Sigmoid colon (tissue), 7 donors: ENCODE measurements at places on chromosomes 16 and 17. TPM values are rescaled to one million over a fixed set of nuclear protein-coding genes. Genes with fewer than 3 reads are reported as not detected.

GRCh38 chr17:18932360-18933055 is 19.5 kb upstream of the SLC5A10 start:
- H3K27me3 ChIP-seq, result no peaks in the 10 kb centered on the region
- no peak overlapping the region for H3K4me3 ChIP-seq
- no peak for DNase-seq
- H3K36me3 ChIP-seq, result peaks cover 11% of the 10 kb centered on the region
- no peaks in the 10 kb centered on the region for H3K4me1 ChIP-seq
- no peak overlapping the region for H3K27ac ChIP-seq

- H3K27ac ChIP-seq, result peak overlapping the region; percentile 91
- no peaks in the 10 kb centered on the region for H3K27me3 ChIP-seq
- peak overlapping the region; percentile 69 for H3K4me3 ChIP-seq
- no peaks in the 10 kb centered on the region for H3K4me1 ChIP-seq
- no peaks in the 10 kb centered on the region for H3K36me3 ChIP-seq
Observed at GRCh38 chr17:37490022-37490587, 414 bp downstream of the DUSP14 start.

DNA sequence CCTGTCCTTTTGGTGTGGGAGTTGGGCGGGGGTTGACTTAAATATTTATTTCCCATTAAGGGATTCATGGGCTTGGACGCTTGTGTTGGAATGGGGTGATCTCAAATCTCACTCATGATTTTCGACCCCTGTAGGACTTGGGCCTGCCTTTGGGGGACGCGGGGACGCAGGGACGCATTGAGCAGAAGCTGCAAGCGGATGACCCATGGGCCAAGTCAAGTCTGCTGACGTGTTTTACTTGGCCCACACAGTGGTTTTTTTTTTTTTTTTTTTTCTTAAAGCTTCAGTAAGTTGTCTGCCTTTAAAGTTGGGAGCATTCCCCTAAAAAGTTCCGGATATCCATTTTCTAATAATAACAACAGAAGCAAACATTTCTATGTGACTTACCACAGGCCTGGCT is 28.9 kb downstream of the CMIP start:
- H3K4me3 ChIP-seq, result no peak overlapping the region
- H3K27me3 ChIP-seq, result no peaks in the 10 kb centered on the region
- no peaks in the 10 kb centered on the region for H3K36me3 ChIP-seq
- DNase-seq, result no peak
- no peaks in the 10 kb centered on the region for H3K4me1 ChIP-seq

Gene NPIPB8
- total RNA-seq, result 1.8 TPM

DNA sequence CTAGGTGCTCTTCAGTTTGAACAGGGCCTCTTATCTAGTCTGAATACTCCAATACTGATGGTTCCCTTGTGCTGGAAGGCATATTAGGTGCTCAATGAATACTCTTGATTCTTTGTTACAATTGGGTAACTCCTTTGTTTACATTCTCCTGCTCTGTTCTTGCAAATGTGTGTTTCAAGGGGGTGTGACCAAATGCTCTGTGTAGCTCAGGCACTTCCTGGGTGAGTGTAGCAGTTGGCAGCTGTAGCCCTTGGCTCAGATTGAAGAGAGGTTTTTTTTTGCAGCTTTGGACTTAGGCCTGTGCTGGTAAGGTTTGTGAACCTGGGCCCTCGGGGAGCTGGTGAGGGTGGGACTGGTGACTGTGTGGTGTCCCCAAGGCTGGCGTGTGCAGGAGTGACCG is 20.2 kb downstream of the TBCD start:
- H3K27me3 ChIP-seq, result no peaks in the 10 kb centered on the region
- peaks cover 19% of the 10 kb centered on the region for H3K36me3 ChIP-seq
- H3K4me3 ChIP-seq, result no peak overlapping the region
- no peak for DNase-seq

Gene LGALS9B
- total RNA-seq, result not detected

Gene SMTNL2
- total RNA-seq, result 1.8 TPM

GRCh38 chr17:5511401-5512225 is 25.2 kb downstream of the MIS12 start:
- peak; percentile 70 for DNase-seq
- H3K27me3 ChIP-seq, result no peaks in the 10 kb centered on the region
- H3K4me3 ChIP-seq, result peak overlapping the region; percentile 28

GRCh38 chr16:25177831-25178688 is 38.7 kb upstream of the AQP8 start:
- H3K36me3 ChIP-seq, result no peaks in the 10 kb centered on the region
- no peaks in the 10 kb centered on the region for H3K4me1 ChIP-seq
- no peak overlapping the region for H3K4me3 ChIP-seq
- DNase-seq, result no peak
- H3K27ac ChIP-seq, result no peak overlapping the region

DNA sequence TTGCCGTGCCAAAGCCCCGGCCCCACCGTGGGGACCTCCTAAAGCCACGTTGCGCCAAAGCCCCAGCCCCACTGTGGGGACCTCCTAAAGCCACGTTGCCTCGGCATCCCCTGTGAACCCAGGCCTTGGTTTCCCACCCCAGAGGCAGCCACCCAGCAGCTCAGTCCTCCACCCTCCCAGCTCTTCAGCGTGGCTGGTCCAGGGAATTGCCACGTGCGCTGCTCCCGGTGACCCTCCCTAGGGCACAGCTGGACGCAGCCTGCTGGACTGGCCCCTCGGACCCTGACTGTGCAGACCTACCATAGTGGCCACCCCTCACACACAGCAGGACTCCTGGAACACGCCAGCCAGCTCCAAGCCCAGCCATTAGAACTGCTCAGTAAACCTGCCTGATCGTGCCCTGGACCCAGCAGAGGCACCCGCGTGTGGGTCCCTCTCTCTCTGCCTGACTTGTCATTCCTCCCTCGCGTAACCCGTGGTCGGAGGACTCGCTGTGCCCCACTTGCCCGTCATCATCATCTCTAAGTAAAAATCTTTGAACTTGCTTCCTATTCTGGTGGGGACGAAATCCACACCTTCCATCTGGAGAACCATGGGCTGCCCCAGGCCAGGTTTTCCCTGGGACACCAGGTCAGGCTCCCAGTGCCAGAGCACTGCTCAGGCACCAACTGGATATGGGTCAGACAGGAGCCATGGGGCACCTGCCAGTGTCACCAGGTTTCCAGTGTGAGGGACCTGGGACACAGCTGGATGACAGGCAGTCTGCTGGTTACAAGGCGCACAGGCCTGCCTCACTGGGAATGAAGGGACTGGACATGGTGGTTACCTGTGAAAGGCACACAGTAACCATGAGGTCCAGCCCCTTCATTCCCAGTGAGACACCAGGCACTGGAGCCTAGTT is 5.6 kb downstream of the CIAO3 start:
- H3K36me3 ChIP-seq, result peaks cover 76% of the 10 kb centered on the region
- H3K4me1 ChIP-seq, result peaks cover 10% of the 10 kb centered on the region
- H3K27me3 ChIP-seq, result no peaks in the 10 kb centered on the region
- no peak for DNase-seq
- no peak overlapping the region for H3K27ac ChIP-seq

- no peak for DNase-seq
- no peaks in the 10 kb centered on the region for H3K36me3 ChIP-seq
- no peaks in the 10 kb centered on the region for H3K4me1 ChIP-seq
- no peak overlapping the region for H3K27ac ChIP-seq
- H3K4me3 ChIP-seq, result no peak overlapping the region
Observed at GRCh38 chr17:17613708-17614114, 22.2 kb upstream of the PEMT start.

Gene SCNN1G
- total RNA-seq, result under 0.01 TPM

DNA sequence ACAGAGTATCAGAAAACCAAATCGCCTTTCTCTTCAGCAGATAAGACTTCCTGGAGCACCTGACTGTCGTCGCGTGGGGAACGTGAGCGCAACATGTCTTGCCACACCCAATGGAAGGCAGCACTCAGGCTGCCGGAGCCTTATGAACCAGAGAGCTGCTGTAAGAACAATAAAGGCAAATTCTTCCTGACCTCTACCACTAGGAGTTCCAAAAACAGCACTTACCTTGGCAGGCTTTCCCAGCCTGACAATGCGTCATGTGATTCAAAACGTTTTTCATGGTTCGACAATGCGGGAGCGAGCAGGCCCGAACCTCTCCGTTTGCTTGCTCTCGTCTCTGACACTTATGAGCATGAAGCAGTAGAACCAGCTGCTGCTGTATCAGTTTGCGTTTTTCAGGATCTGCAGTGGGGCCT is 75.8 kb upstream of the TRAP1 start:
- no peak overlapping the region for H3K4me3 ChIP-seq
- peak overlapping the region; percentile 22 for H3K27ac ChIP-seq

DNA sequence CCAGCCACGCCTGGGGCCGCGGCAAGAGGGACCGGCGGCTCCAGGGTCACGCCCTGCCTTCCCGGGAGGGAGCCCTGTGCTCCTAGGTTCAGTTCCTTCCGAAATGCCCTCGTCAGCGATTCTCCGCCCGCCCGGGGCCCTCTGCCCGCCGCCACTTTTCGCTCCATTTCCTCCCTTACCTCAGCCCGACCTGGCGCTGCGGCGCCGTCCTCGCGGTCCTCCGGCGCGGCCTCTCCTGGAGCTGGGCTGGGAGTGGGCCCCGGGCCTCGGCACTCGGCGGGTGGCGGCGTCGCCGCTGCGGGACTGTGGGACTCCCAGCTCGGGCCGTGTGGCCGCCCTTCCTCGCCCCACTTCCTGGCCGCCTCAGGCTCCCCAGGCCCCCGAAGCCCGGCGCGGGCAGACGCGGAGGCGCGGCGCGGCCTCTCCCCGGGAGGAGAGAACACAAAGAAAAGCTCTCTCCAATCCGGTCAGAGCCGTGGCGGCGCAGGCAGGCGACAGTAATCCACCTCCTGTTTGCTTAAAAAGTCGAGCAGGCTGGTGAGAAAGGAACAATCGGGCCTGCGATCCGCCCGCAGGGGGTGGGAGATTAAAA is 1.6 kb downstream of the BAHCC1 start:
- H3K4me3 ChIP-seq, result peak overlapping the region; percentile 84
- peak overlapping the region; percentile 99 for H3K27ac ChIP-seq
- H3K27me3 ChIP-seq, result no peaks in the 10 kb centered on the region
- DNase-seq, result no peak
- peaks cover 55% of the 10 kb centered on the region for H3K4me1 ChIP-seq
- H3K36me3 ChIP-seq, result no peaks in the 10 kb centered on the region

GRCh38 chr17:34164837-34165236 is 90.2 kb upstream of the CCL2 start:
- H3K27me3 ChIP-seq, result no peaks in the 10 kb centered on the region
- H3K27ac ChIP-seq, result no peak overlapping the region
- H3K36me3 ChIP-seq, result no peaks in the 10 kb centered on the region
- H3K4me3 ChIP-seq, result no peak overlapping the region
- no peaks in the 10 kb centered on the region for H3K4me1 ChIP-seq

Gene AOC3
- 227 TPM for total RNA-seq

DNA sequence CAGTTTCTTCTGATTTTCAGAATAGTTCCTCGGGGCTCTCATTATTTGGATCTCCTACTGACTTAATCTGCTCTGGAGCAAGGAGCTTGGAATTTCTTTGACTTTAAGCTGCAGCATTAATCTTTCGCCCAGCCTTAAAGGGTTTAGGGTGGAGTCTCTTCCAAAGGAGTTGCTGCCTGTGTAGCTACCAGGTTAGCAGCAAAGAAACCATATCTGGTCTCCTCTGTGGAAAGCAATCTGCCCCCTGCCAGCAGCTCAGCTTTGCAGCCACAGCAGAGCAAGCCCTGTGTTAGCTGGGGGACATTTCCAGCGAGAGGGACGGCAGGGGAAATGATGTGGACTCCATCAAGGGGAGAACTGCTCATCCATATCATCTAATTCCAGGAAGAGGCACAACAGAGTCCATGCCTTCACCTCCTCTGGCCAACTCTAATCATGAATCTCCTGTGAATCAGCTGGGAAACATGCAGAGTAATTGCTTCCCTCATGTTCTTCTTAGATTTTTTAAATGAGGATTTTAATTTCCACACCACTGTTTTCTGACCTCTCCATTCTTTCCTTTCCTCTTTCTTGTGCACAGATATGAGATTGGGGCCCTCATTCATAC is 827.6 kb upstream of the CA10 start:
- no peaks in the 10 kb centered on the region for H3K4me1 ChIP-seq
- H3K4me3 ChIP-seq, result no peak overlapping the region
- no peaks in the 10 kb centered on the region for H3K27me3 ChIP-seq
- H3K36me3 ChIP-seq, result no peaks in the 10 kb centered on the region

DNA sequence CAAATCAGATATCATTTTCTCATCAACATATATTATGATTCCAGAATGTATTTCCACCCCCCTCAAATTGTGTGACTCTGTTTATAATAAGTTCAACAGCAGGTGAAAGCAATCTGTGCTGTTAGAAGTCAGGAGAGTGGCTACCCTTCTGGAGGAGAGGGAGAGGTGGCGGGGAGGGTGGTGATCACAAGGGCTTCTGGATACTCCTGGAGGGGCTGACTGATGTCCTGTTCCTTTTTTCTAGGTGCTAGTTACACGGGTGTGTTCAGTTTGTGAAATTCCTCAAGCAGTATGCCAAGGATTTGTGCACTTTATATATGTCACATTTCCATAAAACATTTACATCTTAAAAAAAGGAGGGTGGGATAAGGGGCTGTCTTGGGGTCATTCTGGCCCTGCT is 119.1 kb downstream of the IRF8 start:
- no peak overlapping the region for H3K4me3 ChIP-seq
- DNase-seq, result peak; percentile 41
- H3K27ac ChIP-seq, result no peak overlapping the region
- no peaks in the 10 kb centered on the region for H3K27me3 ChIP-seq
- peaks cover 17% of the 10 kb centered on the region for H3K4me1 ChIP-seq
- no peaks in the 10 kb centered on the region for H3K36me3 ChIP-seq

DNA sequence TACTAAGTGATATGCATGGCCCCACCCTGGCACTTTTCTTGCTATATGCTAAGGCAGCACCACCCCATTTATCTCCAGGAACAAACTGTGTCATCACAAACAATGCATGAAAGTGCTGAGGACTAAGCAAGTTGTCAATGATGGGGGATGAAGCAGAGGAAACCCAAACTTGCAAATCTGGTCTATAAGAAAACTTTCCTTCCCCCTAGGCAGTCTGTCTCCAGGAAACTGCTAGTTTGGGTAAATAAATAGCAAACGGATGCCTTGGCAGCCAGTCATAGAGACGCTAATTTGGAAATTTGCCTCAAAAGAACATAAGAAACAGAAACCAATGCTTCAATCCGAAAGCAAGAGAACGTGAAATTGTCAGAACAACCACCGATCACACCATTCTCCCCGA is 5.6 kb upstream of the HSBP1 start:
- H3K27ac ChIP-seq, result peak overlapping the region; percentile 29
- H3K4me1 ChIP-seq, result peaks cover 5% of the 10 kb centered on the region
- no peak for DNase-seq
- H3K36me3 ChIP-seq, result no peaks in the 10 kb centered on the region

DNA sequence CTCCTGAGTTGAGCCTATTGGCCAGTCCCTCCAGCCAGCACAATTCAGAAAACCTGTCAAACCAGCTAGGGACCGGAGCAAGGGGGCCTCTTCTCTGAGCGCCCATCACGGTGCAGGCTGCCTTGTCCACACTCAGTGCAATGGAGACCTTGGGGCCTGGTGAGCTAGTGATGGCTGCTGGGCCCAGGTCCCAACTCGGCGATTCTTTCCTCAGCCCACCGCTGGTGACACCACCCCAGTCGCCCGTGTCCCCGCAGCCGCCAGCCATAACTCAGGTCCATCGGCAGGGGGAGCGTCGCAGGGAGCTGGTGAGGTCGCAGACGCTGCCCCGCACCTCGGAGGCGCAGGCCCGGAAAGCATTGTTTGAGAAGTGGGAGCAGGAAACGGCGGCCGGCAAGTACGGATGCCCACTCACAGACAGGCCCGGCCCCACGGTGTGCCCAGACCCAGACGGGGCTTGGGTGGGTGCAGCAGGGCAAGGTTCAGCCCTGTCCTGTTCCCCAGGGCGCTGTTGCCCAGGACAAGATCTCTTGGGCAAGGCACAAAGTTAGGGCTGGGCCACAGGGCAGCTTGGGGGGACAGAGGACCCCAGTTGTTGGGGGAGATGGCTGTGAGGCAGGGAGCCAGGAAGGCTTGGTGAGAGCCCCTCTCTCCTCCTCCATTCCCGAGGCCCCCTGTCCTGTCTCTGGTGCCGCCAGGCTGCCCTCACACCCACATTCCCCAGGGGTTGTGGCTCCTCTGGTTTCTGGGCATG is 10.8 kb downstream of the SMTNL2 start:
- no peak for DNase-seq
- H3K27ac ChIP-seq, result no peak overlapping the region
